Activated CD8-positive, alpha-beta memory T cell treated with anti-CD3 and anti-CD28 coated beads for 36 hours (primary cell): ENCODE measurements at places on chromosomes 2 and 18. TPM values are rescaled to one million over a fixed set of nuclear protein-coding genes. Genes with fewer than 3 reads are reported as not detected.

The SH3RF3 gene
- 0.25 TPM for total RNA-seq

The SERPINB13 gene
- not detected for total RNA-seq

The ACADL gene
- not detected for total RNA-seq

The RSAD2 gene
- total RNA-seq: 0.17 TPM

The ST8SIA3 gene
- total RNA-seq: not detected

The MPP4 gene
- total RNA-seq: not detected

The AMER3 gene
- not detected for total RNA-seq

The ALPG gene
- total RNA-seq: not detected

The CCDC178 gene
- total RNA-seq: not detected

The MROH2A gene
- not detected for total RNA-seq

The ARHGEF33 gene
- 0.89 TPM for total RNA-seq

The IL1B gene
- total RNA-seq: not detected

The KLF11 gene
- 6.5 TPM for total RNA-seq

The CAD gene
- total RNA-seq: 158 TPM

The KATNAL2 gene
- 0.32 TPM for total RNA-seq

The PMAIP1 gene
- total RNA-seq: 71.1 TPM

The TRAPPC8 gene
- 29.0 TPM for total RNA-seq

The G6PC2 gene
- total RNA-seq: not detected

The ASB18 gene
- total RNA-seq: not detected

The CTAGE1 gene
- not detected for total RNA-seq

The CREG2 gene
- total RNA-seq: not detected

The WDR12 gene
- 152 TPM for total RNA-seq

The COPS9 gene
- total RNA-seq: 187 TPM

The FLACC1 gene
- 1.3 TPM for total RNA-seq

The FAM117B gene
- 6.6 TPM for total RNA-seq

The ESCO1 gene
- total RNA-seq: 20.2 TPM

The CCBE1 gene
- total RNA-seq: not detected

The GPR45 gene
- total RNA-seq: not detected
